ENCODE measurements at places on chromosomes 2 and 18.

DNA sequence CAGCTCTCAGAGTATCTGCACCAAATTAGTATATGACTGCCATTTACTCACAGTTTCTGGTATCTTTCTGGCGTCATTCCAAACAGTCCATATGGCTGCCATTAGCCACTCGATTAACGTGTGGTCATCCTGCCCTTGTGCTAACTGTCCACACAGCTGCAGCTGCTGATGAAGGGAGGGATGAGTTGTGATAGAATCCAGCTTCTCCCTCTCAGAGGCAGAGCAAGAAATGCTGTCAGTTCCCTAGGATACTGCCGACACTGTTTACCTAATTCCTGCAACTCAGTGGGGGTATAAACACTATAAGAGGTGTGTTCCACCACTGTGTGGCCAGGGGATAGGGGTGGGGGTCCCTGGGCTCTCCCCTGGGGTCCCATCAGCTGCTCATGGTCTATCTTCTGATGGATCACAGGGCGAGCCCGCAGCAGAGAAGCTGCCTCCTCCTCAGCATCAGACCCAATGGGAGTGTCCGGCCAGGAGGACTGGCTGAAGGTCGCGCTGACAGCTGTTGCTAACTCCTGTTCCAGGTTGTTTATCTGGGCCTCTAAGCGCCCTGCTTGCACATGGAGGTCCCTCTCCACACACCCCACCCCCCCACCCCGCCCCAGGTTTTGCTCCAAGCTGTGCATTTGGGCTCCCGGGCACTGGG, 17.3 kb upstream of the KLHL23 start:
- no peak for DNase-seq

DNA sequence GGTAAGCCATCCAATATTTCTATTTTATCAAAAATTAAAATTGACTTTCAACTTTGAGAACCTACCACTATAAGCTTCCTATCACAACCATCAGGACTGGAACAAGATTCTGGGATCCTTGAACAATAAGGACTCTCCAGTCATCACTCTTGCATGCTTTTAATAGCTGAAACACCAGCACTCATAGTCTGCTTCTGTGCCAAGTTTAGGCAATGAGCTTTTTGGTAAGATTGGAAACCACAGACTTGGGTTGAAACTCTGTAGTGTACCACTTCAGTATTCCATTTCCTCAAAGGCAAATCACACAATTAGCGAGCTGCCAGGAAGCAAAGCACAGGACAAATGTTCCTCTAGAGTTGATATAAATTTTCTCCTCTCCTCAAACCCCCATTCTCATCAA, 1065.8 kb upstream of the SLC39A10 start:
- no peak for DNase-seq

DNA sequence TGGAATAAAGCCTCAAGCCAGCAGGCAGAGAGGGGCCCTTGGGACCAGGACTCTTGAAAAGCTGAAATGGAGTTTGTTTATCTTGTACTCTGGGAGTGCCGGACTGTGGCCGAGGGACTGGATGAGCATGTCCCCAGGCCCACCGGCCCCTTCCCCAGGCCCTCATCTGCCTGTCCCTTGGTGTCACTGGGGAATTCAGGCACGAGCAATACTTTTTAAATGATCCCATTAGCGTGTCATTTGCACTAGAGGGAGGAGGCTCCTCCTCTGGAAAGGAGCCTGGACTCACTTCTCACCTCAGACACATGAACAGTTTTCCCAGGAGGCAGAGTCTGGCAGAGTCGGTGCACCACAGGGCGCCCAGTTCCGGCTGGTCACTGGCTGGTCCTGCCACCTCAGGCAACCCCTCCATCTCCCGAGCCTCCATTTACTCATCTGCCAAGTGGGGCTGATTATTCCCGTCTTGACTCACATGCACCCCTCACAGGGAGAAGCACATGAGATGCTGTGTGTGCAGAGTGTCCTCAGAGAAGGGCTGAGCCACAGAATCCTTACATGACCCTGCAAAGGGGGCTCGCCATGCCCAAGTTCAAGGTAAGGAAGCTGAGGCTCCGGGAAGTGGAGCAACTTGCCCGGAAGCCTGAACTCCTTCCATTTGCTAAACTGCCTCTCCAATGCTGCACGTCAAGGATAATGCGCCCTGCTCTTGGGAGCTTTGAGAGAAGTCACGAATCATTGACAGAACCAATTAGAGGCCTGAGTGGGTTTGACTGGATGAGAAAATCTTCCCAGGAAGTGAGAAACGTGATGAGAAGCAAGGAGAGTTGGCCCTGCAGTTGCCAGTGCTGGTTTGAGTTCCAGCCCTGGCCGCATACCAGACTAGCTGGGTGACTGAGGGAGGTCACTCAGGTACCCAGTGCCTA, 26.7 kb downstream of the CIB4 start:
- peak; percentile 65 for DNase-seq

DNA sequence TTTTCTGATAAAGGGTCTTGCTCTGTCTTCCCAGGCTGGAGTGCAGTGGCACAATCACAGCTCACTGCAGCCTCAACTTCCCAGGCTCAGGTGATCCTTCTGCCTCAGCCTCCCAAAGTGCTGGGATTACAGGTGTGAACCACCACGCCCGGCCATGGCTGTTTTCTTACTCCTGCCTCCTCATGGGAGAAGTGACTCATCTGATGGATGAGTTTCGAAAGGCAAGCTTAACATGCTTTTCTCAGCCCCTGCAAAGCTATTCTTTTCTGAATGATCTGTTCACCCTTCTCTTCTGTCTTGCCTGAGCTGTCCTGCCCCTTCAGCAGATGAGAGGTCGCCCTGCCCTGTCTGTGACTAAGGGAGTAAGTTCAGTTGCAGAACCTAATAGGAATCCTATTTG, 929 bp upstream of the CREG2 start:
- DNase-seq = no peak

- DNase-seq = no peak
Measured at GRCh38 chr2:107393516-107393915, 433.2 kb upstream of the RGPD4 start.

- DNase-seq = no peak
Measured at GRCh38 chr18:21686282-21687105, 18.1 kb downstream of the ABHD3 start.

GRCh38 chr2:222952204-222952603, 91.4 kb downstream of the ACSL3 start:
- no peak for DNase-seq

DNA sequence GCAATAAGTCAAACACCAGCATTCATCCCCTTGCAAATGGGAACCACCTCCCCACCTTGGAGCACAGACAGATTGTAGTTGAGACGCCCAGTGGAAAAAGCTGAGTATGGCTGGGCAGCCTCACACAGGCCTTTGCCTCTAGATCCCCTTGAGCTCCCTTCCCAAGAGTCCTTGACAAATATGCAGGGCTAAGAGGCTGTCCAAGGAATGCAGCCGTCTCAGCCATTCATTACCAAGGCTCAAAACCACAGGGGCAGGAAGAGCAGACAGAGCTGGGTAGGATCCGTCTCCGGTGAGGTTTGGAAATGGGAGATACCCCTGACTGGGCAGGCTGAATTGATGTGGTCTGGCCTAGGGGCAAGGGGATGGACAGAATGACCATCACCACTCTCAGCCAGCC, 557.1 kb downstream of the TNS1 start:
- DNase-seq = no peak

DNA sequence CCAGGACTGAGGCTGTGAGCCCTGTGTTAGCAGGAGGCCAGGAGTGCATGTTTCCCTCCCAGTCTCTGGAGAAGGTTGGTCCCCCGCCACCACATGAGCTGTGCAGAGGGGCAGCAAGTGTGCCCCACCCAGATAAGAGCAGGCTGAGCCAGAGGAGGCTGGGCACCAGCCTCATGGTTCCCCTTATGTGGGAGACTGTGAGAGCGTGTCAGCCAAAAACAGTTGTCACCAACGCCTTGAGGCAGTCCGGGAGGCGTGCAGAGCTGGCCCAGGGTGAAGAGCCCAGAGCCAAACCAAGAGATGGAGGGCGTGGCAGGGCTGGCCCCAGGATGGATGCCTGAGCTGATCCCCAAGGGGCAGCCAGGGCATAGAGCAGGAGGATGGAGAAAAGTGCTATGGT, 128.7 kb upstream of the GLI2 start:
- no peak for DNase-seq

DNA sequence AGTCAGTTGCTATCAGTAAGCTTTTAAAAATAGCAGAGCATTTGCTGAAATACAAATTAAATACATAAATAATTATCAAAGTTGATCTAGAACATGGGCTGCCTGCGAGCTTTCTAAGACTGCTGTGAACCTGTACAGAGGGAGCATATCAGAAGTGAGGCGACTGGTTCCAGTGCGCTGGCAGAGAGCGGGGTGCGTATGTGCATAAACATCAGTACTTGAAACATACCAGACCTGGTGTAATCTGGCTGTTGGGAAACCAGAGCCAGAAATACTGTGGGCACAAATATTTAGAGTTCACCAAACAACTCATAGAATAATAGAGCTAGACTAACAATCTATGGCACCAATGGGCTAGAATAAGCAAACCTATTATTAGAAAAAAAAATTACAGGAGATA, 27.3 kb downstream of the PDIA6 start:
- peak; percentile 48 for DNase-seq

DNA sequence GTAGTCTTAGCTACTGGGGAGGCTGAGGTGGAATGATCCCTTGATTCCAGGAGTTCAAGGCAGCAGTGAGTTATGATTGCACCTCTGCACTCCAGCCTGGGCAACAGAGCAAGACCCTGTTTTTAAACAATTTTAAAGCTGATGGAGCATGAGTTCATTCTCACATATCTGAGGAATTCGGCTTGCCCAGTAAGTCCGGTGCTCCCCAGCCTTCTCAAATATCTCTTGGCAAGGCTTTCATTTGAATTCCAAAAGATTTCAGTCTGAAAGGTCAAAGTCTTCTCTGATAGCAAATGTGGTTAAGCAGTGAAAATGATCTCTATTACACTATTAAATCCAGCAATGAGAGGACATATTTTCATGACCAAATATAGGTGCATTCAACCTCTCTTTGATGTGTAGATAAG, 27.9 kb downstream of the PIEZO2 start:
- no peak for DNase-seq

DNA sequence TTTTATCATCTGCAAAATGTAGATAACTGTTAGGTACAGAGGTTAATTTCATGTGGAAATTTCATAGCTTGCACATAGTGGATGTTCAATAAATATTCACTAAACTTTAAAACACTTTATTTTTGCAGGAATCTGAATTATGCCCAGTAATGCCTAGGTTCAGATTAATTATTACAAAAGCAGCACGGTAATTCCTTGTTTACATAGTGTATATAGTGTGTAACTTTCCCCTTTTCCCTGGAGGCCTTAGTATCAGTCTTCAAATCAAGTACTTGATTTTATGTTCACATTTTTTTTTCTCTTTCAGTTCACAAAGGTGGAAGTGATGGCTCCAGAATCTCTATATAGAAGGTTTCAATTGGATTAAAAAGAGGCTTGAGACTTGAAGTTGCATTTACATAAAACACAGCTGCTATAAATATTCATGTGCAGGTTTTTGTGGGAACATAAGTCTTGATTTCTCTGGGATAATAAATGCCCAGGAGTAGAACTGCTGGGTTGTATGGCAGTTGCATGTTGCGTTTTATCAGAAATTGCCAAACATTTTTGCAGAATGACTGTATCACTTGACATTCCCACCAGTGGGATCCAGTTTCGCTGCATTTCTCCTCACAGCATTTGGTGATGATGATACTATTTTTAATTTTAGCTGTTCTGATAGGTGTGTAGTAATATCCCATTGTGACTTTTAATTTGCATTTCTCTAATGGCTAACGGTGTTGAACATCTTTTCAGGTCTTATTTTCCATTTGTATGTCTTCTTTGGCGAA, 27.6 kb upstream of the LGALSL start:
- DNase-seq = no peak

DNA sequence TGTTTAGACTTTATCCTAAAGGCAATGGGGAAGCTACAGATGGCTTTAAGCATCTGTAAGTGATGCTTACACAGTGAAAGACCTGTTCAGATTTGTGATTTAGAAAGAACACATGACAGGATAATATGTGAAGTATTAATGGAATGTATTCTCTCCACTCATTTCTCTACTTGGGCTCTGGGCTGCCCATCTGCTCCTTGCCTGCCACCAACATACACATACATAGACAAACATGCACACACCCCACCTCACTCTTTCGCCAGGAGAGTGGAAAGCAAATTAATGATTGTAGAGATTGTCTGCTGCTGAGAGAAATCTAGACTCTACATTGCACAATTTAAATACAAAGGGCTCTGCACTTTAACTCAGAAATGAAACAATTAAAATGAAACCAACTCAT, 61.0 kb upstream of the NFE2L2 start:
- no peak for DNase-seq

DNA sequence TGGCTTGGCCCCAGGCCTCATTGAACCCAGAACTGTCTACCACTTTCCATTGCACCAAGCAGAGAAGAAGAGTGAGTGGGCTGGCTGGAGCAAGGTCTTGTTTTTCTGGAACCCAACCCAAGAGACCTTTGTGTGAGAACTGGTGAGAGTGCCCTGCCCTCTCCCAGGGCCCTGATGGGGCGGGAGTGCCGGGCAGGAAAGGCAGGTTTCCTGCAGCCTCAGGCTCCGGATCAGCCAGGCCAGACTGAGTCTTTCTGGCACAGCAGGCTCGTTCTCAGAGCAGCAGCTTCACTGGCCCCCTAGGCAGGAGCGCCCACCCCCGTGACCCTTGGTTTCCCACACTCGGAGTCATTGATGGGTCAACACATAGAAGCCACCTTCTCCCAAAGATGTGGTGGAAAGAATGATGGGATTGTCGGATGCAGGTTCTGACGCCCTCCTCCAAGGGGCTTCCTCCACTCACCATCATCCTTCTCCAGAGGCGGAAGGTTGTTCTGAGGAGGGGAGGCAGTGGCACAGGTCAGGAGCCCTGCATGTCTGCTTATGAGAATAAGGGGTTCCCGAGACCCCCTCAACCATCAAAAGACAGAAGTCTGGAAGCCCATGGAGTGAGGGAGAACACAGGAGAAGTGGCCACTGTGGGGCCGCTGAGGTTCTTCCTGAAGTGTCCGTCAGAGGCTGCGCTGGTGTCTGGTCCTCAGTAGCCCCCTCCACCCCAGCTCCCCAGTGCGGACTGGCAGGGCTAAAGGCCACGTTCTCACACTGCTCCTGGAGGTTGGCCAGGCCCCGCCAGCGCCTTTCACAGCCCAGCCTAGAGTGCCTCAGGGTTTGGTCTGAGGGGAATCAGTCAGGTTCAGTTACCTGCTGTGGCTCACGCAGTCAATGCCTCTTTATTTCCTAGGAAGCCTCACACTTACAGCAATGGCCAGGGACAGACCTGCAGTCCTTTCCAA, 62.8 kb upstream of the LAPTM4A start:
- DNase-seq = no peak

DNA sequence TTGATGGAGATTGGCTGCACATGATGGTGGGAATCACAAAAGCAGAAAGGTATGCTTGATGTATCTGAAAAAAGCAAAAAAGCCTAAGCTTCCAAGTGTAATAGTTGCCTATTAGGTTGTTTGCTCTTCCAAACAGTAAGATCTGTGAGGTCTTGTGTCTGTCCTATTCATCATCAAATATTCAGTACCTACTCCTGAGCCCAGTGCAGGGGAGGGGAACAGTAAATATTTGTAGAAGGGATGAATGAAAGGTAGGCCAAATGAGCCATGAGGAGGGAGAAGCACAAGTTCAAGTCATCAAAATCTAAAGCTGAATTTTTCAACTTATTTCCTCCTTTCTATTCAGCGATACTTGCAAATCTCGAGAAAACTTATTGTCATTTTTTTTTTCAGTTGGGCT, 153.2 kb upstream of the ETAA1 start:
- no peak for DNase-seq

Measured in heart left ventricle (tissue), 16 donors.